ENCODE measurements at places on chromosomes 7 and 10.

DNA sequence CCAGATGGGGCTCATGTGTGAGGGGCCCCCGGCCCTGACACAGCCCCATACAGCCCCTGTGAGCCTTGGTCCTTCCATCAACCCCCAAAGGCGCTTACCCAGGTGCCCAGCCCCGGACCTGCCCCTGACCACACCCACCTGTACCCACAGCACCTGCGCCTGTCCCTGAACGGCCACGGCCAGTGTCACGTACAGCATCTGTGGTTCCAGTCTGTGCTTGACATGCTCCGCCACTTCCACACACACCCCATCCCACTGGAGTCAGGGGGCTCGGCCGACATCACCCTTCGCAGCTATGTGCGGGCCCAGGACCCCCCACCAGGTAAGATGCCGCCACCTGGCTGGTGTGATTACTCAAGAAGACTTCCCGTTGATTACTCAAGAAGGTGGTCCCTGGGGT lies 33.5 kb downstream of the SH2B2 start:
- no peak for DNase-seq

DNA sequence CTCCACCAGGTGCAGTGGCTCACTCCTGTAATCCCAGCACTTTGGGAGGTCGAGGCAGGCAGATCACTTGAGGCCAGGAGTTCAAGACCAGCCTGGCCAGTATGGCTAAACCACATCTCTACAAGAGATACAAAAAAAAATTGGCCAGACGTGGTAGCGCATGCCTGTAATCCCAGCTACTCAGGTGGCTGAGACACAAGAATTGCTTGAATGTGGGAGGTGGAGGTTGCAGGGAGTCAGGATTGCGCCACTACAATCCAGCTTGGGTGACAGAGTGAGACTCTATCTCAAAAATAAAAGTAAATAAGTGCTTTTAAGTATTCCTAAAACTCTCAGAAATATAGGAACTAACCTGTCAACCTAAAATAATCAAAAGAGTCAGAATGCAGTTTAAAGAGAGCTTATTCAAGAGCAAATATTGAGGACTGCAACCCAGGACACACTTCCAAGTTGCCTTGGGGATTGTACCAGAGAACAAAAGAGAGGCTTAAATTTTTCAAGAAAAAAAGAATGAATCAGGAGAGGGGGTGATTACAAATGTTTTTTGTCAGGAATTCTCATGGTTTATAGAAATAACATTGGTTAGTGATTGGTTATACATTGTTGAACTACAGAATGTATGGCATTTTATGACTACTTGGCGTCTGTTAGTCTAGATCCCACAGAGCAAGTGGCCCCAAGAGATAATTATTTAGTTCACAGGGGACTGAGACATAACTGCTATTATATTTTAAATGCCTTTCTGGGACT lies 33.2 kb upstream of the PPP1R9A start:
- no peak for DNase-seq

GRCh38 chr10:83848677-83849076 lies 290.6 kb upstream of the GHITM start:
- DNase-seq = no peak

DNA sequence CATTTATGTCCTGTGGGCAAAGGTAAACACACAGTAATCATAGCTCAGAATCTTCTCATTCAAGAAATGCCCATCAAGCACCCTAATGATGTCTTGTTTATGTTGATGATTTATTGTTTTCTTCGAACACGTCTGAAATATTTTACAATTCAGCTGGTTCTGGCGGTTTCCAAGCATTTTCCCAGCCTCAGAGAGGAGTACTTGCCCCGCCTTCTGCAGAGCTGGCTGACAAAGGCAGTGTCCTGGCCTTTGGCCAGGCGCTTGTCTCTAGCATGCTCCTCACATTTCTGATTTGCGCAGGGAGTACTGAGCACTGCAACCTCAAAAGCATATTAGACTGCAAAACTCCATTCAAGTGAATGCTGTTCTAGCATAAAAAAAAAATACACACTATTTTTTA lies 314.2 kb upstream of the GNAI1 start:
- DNase-seq = peak; percentile 57

GRCh38 chr10:103276896-103277712 lies at the start of gene INA:
INA (plus strand) TSS chr10:103277138; CDS start chr10:103277212, 74 bp downstream.
- DNase-seq = no peak

DNA sequence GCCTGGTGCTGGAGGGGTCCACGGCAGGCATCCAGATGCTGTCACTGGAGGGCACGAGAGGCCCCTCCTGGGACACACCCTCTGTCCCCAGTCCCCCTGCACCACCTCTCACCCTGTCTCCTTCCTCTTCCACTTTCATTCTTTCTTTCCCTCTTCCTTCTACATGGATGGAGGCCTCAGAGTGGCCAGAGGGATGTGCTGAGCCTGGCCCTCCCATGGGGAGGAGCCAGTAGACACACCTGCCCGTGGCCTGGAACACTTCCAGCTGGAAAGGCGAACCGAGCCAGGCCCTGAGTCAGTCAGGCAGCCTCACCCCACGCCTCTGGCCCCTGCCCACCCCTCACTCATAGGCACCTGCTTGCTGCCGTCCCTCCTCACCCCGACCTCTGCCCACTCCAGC lies 55.9 kb upstream of the MXI1 start:
- peak; percentile 19 for DNase-seq

DNA sequence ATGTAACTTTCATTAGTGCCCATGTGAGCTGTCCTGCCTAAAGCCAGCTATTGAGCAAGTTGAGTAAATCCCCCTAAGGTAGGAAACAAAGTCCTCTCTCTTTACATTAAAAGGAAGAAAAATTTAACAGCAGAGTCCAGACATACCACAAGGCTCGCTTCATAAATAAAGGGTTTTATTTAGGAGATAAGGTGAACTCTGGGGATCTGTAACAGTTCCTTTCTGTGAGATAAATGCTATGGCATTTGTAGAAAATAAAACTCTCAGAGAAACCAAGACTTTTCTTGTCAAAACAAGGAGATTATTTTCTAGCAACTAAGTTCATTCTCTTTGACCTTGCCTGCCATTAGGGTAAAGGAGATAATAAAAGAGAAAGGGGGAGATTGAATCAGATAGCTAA lies 32.3 kb upstream of the LYZL1 start:
- no peak for DNase-seq
